ENCODE measurements at places on chromosomes 12 and 14. TPM values are rescaled to one million over a fixed set of nuclear protein-coding genes. Genes with fewer than 3 reads are reported as not detected.

The WASHC4 gene
- 37.1 TPM for total RNA-seq

The ABCC9 gene
- 58.6 TPM for total RNA-seq

DNA sequence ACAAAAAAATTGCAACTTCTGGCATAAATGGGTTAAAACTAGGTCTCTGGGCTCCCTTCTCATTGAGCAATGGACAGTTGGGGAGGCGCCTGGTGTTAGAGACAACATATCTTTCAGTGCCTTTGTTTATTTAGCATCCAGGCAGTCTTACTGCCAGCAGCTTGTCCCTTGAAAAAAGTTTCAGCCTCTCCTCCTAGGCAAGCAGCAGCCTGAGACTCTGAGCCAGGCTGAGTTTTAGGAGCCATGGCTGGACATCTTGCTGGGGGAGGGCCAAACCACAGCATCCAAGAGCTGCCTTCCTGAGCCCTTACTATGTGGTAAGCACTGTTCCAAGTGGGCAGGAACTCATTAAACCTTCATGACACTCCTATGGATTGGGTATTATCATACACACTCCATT lies 10.1 kb upstream of the JDP2 start:
- H3K27ac ChIP-seq: no peak overlapping the region
- no peak for DNase-seq

DNA sequence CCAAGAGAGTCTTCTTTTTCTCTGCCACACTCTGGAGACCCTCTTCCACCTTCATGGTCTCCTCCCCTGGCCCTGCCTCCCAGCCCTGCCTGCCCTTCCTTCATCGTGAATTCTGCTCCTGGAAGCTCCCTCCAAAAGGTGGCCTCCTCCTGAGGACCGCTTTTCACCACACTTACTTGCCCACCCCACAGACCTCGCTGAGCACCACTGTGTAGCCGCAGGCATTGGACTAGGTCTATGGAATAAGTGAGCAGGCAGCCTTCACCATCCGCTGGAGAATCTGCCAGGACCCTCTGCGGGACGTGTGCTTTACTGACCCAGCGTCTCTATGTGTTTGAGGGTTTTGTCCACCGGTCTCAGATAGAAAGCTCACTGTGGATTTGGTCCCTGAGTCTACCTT lies 9.7 kb upstream of the KRT5 start:
- H3K27ac ChIP-seq: no peak overlapping the region
- no peaks in the 10 kb centered on the region for H3K36me3 ChIP-seq
- H3K4me3 ChIP-seq: no peak overlapping the region
- no peak for DNase-seq
- H3K27me3 ChIP-seq: no peaks in the 10 kb centered on the region

GRCh38 chr14:68795597-68796417 lies 2.9 kb upstream of the ZFP36L1 start:
- peak overlapping the region; percentile 100 for H3K27ac ChIP-seq
- peaks cover 16% of the 10 kb centered on the region for H3K4me1 ChIP-seq
- no peaks in the 10 kb centered on the region for H3K36me3 ChIP-seq
- peaks cover 4% of the 10 kb centered on the region for H3K27me3 ChIP-seq
- peak; percentile 96 for DNase-seq
- peak overlapping the region; percentile 86 for H3K4me3 ChIP-seq

- H3K36me3 ChIP-seq: peaks cover 35% of the 10 kb centered on the region
- no peaks in the 10 kb centered on the region for H3K4me1 ChIP-seq
- H3K27ac ChIP-seq: no peak overlapping the region
- no peaks in the 10 kb centered on the region for H3K27me3 ChIP-seq
- no peak overlapping the region for H3K4me3 ChIP-seq
- DNase-seq: no peak
These were observed 135.8 kb upstream of the AEBP2 start for GRCh38 chr12:19303496-19303895.

GRCh38 chr12:32891526-32891925 lies 5.1 kb downstream of the PKP2 start:
- H3K27me3 ChIP-seq: peaks cover 18% of the 10 kb centered on the region
- H3K36me3 ChIP-seq: no peaks in the 10 kb centered on the region
- no peak overlapping the region for H3K27ac ChIP-seq
- peaks cover 13% of the 10 kb centered on the region for H3K4me1 ChIP-seq
- H3K4me3 ChIP-seq: no peak overlapping the region
- no peak for DNase-seq

GRCh38 chr12:81644503-81644902 lies 114.6 kb downstream of the PPFIA2 start:
- H3K4me1 ChIP-seq: no peaks in the 10 kb centered on the region
- H3K36me3 ChIP-seq: no peaks in the 10 kb centered on the region
- H3K27me3 ChIP-seq: no peaks in the 10 kb centered on the region
- no peak overlapping the region for H3K27ac ChIP-seq

GRCh38 chr12:28388879-28389278 lies 198.6 kb downstream of the CCDC91 start:
- H3K4me1 ChIP-seq: peaks cover 15% of the 10 kb centered on the region
- H3K4me3 ChIP-seq: no peak overlapping the region
- no peaks in the 10 kb centered on the region for H3K36me3 ChIP-seq
- no peaks in the 10 kb centered on the region for H3K27me3 ChIP-seq
- no peak for DNase-seq

DNA sequence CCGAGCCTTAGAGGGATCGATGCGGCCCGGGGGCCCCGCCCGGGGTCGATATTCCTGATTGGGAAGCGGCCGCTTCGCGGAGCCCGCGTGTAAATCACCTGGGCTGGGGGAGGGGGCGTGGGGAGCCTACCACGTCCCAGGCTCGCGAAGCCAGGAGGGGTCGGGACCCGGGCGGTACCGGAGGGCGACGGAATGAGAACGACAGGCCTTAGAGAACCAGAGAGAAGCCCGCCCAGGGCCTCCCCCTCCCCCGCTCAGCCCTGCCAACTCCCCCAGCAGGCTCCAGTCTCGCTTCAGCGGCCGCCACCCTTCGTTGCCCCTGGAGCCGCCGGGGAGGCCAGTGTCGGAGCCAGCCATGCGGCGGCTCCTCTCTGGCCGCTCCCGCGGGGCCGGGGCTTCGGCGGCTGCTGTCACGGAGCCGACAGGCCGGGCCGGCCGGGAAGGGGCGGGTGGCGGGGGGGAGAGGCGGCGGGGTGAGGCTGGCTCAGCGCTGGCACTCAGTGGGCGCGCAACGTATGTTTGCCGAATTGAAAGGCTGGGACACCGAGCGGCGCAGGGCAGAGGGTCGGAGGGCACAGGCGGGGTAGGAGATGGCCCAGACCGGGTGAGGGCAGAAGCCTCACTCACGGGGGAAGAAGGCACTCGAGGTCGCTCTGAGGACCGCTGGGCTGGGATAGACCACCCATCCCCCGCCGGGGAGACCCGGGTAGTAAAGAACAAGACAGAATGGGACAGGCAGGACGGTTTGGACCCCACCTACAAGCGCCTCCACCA lies 1.4 kb upstream of the DNAJC22 start:
- peak overlapping the region; percentile 60 for H3K4me3 ChIP-seq
- no peaks in the 10 kb centered on the region for H3K36me3 ChIP-seq
- H3K4me1 ChIP-seq: peaks cover 65% of the 10 kb centered on the region
- H3K27ac ChIP-seq: no peak overlapping the region

Measured in esophagus muscularis mucosa (tissue), 4 donors.